ENCODE measurements at places on chromosomes 2 and 18.
A peak's percentile ranks its signal among the peaks of the same experiment; 100 is the strongest.

DNA sequence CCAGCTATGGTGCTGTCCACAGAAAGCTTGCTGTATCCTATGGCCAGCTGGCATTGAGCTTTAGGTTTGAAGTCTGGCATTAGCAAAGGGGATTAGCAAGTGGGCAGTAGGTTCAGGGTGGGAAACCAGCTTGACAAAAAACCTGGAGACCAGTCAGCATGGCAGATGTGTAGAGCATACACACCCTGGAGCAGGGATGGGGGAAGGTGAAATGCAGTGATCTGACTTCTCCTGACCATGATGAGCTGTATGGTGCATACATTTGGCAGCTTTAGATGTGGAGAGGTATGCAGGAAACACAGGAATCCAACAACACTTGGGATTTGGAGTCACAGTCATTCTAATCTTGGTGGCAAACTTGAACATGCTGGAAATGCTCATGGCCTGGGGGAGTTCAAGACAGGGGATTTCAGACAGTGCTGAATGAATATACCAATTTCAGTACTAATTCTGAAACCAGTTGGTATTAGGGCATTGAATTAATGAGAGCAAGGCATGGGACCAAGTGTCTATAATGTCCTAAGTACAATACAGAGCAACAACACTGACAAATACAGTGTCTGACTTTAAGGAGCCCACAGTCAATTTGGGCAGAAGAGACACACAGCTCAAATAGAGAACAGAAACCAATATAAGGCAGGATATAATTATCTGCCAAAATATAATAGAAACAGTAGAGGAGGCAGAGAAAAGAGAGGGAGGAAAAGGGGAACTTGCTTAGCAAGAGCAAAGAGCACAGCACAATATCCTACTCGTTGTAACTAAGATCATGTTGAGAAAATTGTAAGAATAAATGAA lies 11.8 kb downstream of the ARHGAP15 start:
- DNase-seq = no peak

DNA sequence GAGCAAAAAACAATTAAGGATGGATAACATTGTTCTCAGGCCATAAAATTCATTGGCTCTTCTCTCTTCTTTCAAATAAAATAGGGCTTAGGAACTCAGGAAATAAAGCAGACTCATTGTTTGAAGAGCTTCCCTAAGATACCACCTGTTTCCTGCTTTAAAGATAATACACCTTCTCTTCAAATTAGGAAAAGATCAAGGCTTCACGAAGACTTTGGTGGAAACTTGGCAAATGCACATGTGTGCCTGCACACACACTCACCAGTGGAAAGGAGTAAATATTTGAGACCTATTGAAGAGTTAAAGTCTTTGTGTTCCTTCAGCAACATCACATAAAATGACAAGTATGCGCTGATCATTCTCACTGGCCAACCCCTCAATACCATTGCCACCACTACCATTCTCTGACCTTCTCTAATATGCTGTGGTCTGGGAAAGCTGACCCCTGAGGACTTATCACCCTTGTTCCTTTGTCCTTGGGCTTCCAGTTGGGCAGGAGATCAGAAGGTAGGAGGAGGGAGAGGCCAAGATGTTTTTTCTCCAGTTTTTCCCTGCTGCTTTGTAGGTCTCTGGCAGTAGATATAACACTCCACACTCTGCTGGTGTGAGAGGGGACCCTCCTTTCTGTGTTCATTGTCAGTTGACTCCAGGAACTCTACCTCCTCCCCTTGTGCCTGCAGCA lies 53.5 kb upstream of the SPOPL start:
- no peak for DNase-seq

GRCh38 chr2:151833984-151834383 lies 5.8 kb upstream of the ARL5A start:
- DNase-seq = no peak

- peak; percentile 30 for DNase-seq
Observed at GRCh38 chr2:1051075-1051474, 100.4 kb downstream of the SNTG2 start.

DNA sequence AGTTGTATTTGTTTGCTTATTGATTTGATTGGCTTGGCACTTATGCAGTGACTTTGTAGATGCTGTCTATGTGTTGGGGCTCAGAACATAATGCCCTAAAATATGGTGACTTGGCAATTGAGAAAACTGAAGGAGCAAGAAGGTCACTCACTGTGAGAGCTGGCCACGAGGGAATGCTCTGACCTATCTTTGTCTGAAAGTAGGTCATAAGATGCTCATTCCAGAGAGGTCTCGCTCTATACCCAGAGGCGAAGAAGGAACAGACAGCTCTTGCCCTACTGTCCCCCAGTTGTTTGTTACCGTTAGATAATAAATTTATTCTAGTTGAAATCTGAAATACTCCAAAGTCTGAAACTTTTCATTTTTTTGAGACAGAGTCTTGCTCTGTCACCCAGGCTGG lies 158.5 kb downstream of the TGIF1 start:
- DNase-seq = no peak

DNA sequence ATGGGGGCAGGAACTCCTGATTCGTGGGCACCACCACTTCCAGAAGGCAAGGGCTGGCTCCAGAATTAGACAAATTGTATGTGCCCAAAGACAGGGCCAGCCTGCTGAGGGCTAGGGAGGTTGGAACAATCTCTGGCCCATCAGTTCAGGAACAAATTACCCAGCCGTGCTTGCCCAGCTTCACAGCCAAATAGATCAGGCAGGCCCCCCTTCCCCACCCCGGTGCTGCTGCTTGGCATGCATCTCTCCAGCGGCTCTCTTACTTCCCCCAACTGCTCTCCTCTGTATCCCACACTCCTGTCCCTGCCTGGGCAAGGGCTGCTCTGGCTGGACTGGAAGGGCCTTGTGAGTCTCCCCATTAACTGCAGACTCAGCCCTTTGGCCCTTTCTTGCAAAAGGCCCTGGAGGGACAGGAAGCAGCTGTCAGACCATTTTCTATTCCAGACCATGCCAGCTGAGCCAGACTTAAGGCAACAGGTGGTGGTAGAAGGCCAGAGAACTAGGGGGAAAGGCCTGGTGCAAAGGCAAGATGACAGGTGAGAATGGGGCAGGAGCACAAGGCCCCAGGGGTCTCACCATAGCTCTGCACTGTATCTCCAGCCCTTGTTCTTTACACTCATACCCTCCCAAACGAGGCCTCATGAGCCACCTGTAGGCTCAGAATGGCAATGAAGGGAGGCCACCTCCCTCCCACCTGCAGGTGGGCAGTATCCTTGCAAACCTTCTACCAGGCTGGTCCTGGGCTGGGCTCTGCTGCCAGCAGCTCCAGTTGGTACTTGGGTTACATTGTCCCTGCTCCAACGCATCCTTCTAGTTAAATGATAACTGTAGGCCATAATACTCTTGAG lies 30.7 kb upstream of the ACAA2 start:
- DNase-seq = no peak

GRCh38 chr2:76953733-76954347 lies 568.3 kb downstream of the LRRTM4 start:
- peak; percentile 69 for DNase-seq

GRCh38 chr2:217951091-217951490 lies 51.7 kb downstream of the TNS1 start:
- no peak for DNase-seq

GRCh38 chr2:25954199-25954752 lies 28.0 kb downstream of the KIF3C start:
- DNase-seq = no peak

GRCh38 chr2:11480859-11481258 lies 14.9 kb upstream of the E2F6 start:
- no peak for DNase-seq

- DNase-seq = no peak
Observed at GRCh38 chr2:213185147-213185822, 33.9 kb upstream of the IKZF2 start.

DNA sequence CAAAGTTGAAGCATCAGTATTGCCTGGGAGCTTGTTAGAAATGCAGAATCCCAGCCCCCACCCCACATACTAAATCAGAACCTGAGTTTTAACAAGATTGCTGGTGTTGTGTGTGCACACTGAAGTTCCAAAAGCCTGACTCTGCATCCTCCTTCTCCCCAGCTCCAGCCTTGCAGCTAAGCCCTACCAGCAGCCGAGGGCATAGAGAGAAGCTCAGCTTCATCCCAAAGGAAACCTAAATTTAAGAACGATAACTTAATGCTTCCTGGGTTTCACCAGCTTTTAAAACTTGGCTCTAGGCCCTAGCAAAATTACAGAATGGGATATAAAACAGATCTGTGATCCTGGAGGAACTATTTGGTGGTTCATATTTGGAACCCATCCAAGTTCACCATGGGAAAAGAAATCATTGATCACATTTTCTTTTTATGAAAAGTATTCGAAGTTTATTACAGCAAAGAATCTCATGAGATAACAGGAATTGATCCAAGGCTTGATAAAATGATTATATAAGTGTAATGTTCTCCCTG lies 11.1 kb downstream of the SMYD1 start:
- no peak for DNase-seq

- DNase-seq = no peak
Observed at GRCh38 chr2:180062178-180062577, 55.1 kb upstream of the CWC22 start.

DNA sequence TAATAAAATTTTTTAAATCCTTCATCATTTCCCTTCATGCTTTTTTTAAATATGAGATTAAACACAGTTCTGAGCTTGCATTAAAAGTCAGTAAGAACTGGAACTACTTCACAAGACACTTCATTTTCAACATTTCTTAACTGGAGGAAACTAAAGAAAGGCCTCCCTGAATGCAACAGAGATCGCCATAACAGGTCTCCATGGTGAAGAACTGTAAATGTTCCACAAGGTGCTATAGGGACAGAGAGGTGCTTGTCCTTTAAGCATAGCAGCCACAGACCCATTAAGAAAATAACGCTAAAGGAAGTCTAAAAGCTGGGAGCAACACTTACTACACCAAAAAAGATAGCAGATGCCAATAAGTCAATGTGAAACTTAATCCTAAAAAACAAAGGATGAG lies 8.5 kb downstream of the STAM2 start:
- no peak for DNase-seq

DNA sequence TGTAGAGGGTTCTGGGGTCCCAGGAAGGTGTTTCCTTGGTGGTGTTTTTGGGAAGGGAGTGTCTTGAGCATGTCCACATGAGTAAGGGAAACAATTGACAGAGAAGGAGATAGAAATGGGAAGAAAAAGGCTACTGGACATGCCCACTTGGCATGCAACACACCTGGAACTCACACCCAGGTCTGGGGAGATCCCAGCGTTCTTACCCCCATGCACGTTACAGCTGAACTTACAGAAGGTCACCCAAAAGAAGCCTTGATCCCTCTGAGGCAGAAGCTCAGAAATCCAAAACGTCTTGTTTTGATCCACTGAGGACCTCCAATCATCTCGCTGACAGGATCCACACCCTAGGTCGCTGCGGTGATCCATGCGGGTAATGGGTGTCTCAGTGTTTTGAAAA lies 142.0 kb downstream of the ZNF516 start:
- DNase-seq = no peak

- no peak for DNase-seq
Observed at GRCh38 chr2:85831735-85832134, 57.1 kb downstream of the ST3GAL5 start.

GRCh38 chr2:39621596-39621995 lies 44.1 kb upstream of the TMEM178A start:
- DNase-seq = no peak

GRCh38 chr2:134389381-134389780 lies 135.5 kb downstream of the MGAT5 start:
- peak; percentile 58 for DNase-seq

DNA sequence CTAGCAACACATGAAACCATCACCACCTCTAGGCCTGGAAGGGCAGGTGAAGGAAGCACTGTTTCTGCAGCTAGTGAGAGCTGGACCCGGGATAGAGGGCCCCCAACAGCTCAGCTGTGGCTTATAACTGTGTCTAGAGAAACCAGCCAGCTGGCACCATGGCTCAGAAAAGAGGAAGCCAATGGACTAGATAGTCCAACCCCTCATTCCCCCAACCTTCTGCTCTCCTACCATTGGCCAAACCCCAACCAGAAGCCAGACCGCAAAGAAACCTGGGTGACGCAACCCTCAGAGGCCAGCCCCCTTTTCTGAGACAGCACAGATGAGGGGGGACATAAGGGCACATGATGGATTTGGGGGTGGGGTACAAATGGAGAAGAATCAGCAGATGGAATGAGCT lies 24.3 kb downstream of the SMYD1 start:
- no peak for DNase-seq

DNA sequence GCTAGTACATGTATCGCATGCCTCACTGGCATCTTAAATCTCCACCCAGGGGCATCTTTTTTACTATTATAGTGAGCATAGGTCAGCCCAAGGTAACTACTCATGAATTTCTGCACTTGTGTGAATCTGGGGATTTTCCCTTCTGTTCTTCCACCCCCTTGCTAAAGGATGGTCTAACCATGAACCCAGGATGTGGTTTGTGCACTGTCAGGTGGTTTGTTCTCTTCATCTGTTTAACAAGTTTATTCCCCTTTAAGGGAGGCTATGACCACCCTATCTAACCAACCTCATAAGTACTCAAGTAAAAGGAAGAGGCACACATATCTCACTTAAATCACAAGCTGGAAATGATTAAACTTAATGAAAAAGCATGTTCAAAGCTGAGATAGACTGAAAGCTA lies 243.0 kb downstream of the RPRM start:
- no peak for DNase-seq

GRCh38 chr2:233436691-233437438 lies 82.6 kb downstream of the DGKD start:
- DNase-seq = no peak

DNA sequence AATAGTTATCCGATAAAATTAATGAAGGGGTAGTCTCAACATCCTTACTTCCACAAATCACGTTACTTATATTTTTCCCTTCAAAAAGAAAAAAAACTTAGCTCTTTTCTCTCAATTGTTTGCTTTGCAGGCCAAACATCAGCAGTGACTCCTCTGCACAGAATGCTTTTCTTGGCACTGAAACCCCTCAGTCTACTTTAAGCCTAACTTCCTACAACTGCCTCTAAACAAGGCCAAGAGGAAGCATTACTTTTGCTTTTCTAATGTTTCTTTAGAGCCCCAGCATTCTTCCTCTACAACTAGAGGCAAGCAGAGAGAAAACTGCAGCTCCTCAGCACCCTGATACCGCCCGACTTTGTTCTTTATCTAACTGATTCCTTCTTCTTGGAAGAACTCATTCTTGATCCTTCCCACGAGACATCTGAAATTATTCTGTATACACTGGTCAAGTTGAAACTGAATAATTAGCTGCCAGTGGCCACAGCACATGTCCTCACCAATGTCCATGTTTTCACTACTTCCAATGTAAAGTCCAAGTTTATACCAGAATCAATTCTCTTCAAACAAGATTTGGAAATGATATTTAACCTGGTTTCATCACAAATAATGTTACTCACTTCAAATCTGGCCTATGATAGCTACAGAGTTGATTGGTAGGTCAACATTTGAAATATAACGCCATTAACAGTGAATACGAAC lies 55.3 kb downstream of the DTNB start:
- no peak for DNase-seq

DNA sequence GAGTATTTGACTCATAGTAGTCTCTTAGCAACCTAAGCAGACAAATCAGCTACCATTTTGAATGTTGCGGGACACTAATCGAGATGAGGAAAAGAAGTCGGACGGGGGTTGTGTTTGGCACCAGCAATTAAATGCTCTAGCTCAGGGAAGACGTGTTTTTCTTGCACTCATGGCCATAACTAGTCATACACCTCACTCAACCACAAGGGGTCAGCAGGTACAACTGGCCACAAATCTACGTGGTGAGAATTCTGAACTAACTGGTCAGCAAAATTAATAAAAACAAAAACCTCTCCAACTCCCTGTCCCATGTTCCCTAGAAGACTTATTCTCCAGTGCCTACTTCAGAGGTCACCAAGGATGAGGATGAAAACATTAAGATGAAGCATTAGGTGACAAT lies 1467.8 kb downstream of the DPP10 start:
- DNase-seq = peak; percentile 25

Data from WERI-Rb-1 (cell line).